Muscle of arm (tissue), 14 donors: ENCODE measurements at places on chromosomes 16 and 17. TPM values are rescaled to one million over a fixed set of nuclear protein-coding genes. Genes with fewer than 3 reads are reported as not detected.

- no peak for DNase-seq
Observed at GRCh38 chr17:44903012-44903685, 3.9 kb upstream of the EFTUD2 start.

DNA sequence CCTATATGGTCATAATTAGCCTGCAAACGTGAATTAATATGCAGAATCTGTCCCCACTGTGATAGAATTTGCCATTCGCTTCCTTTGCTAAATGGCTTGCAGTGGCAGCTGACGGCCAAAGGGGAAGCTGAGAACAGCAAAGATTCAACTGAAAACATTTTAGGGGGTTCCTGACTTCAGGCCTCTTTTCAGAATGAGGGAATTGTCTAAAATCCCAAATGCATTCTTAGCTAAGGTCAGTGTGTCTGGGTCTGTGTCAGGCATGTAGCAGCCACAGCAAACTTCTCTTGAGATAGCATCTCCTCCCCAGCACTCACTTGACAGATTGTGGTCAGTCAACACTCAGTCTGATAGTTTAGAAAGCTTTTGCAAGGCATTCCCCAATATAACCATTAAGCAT lies 701.1 kb downstream of the WWOX start:
- no peak for DNase-seq

DNA sequence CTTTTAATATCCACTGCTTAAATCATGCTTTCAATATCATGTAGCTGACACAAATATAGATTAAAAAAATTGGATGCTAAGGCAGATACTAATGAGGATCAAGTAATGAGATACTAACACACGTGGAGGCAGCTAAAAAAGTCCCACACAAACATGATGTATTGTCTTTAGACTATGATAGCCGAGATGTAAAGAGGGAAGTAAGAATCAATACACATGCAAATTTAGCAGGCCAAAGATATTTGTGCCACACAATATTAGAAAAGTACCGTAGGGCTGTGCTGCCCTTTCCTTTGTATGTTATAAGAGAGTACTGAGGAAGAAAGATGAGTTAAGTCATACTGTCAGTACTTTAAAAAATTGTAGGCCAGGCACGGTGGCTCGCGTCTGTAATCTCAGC lies 51.4 kb upstream of the STAC2 start:
- no peak for DNase-seq

DNA sequence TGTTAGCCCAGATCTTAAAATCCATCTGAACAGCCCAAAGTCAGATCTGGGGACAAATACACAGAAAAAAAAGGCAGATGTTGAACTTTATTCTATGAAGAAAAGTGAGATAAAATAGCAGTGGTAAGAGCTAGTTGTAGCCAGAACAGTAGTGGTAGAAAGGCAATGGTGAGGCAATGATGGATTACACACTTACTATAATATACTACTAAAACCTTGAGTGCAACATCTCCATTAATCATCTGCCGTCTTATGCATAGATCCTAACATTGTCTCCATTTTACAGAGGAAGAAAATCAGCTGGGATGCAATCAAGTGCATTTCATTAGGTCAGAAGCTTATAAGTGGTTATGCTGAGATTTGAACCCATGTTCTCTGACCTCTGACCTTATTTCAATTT lies 699.6 kb downstream of the CDH11 start:
- DNase-seq: no peak

DNA sequence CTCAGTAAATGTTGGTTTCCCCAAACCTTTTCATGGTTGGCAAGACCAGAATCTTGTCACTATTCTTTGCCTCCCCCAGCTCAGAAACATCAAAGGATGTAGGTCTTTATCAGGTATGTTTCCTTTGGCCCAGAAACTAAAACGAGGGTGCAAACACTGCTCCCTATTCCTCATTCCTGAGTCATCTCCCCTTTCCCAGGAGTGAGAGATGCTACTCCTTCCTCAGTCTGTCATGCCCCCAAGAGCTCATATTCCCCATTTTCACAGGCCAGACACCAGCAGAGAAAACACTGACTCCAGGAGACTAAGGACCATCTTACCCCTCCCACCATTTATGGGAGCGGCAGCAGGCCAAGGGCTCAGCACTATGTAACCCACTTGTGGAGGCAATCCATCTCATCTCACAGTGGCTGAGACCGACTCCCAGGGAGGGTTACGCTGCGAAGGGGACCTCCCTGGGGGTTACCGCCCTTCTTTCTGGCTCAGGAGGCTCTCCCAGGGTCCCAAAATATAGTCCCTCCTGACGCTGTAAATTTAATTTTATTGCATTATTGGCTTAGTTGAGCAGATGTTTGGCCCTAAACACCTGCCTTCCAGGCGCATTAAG lies 1.5 kb downstream of the GEMIN4 start:
- no peak for DNase-seq

- DNase-seq: peak; percentile 30
Observed at GRCh38 chr16:22670551-22671041, 143.4 kb upstream of the HS3ST2 start.

DNA sequence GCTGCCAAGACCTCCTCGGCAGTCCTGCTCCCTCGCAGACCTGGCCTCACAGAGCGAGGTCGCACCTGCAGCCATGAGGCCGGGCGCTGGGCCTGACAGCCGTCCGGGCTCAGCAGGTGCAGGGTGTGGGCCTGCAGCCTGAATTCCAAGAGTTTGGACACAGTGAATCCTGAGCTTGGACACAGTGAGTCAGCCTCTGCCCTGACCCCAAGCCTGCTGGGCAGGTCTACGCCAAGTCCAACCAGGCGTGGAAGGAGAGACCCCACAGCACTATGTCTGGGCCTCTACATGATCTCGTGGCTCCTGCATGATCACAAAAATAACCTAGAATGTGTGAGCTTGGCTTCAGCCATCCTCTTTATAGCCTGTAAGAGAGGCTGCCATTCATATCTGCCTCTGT lies 121.0 kb downstream of the C16orf95 start:
- no peak for DNase-seq

- DNase-seq: peak; percentile 12
Observed at GRCh38 chr17:64063766-64064224, 43.4 kb upstream of the ICAM2 start.

DNA sequence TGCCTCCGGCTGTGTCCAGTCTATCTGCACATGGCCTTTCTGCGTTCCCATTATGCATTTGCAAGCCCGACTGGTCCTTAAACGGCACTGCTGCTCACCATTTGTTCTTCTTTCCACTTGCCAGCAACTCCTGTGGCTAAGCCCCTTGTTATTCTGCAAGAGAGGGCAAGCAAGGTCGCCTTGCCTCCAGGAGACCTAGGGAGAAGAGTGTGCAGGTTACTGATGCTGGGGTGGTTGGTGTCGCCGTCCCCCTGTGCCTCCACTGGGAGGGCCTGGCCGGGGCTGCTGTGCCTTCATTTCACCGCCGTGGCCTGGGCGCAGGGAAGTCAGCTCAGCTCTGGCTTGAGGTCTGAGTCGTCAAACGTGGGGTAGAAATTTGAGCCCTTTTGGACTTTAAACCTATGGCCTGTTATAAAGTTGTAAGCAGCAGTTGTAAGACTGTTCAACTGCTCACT lies 12.7 kb downstream of the SLC6A4 start:
- DNase-seq: no peak

GRCh38 chr16:67063008-67063407 lies 34.1 kb downstream of the CBFB start:
- no peak for DNase-seq

DNA sequence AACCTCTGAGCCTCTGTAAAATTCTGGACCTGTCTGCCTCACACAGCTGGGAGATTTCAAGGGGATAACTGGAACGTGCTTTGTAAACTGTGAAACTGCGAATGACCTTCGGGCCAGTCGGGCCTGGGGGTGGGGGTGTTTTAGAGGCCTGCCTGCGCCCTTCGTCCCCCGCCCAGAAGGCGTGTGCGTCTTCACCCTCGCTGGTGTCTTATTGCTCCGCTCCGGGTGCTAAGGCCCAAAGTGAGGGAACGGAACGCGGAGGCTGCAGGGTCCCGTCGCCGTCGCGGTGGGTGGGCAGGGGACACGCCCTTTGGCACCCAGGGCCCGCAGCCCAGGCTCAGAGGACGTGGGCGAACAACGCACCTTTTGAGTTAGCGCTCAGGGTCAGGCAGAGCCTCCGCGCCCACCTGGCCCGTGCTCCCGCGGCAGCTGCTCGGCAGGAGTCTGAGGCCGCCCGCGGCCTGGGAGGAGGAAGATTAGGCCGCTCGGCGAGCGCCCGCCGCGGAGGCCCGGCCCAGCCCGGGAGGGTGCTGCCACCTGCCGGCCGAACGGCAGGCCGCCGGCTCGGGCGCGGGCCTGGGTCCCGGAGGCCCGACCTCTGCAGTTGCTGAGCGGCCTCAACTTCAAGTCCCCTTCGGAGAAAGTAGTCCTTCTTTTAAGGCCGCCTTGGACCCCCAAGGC lies 29.7 kb downstream of the DCAKD start:
- DNase-seq: peak; percentile 65

DNA sequence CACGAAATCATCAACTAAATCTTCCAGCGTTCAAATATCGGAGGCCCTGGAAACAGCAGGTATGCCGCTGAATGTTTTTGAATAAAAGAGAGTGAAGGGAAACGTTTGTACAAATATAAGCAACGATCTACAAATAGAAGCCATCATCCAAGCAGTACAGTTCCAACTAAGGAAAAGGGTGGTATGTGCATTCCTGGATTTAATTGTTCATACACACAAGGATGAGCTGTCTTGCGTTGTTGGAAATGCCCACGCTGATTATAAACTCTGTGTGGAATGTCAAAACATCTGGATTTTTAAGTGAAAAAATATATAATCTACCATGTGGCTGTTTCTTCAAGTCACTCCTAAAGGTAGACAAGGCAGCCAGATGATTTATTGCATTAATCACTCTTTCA lies 191.8 kb upstream of the HSBP1 start:
- DNase-seq: no peak

DNA sequence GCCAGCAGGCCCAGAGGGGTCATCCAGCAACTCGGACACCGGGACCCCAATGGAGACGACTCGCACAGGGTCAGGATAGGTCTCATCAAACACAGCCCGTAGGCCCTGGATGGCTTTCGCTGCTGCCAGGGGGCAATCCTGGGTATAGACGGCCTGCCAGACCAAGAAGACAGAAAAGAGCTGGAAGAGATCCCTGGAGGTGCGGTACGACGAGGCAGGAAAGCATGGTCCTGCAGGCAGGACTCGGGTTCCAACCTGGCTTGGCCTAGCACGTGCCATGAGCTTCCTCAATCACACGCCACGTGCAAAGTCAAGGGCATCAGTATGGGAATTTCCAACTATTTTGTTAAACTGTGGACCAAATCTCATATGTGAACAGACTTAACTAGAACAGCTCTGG lies 6.3 kb upstream of the EXOSC6 start:
- no peak for DNase-seq

DNA sequence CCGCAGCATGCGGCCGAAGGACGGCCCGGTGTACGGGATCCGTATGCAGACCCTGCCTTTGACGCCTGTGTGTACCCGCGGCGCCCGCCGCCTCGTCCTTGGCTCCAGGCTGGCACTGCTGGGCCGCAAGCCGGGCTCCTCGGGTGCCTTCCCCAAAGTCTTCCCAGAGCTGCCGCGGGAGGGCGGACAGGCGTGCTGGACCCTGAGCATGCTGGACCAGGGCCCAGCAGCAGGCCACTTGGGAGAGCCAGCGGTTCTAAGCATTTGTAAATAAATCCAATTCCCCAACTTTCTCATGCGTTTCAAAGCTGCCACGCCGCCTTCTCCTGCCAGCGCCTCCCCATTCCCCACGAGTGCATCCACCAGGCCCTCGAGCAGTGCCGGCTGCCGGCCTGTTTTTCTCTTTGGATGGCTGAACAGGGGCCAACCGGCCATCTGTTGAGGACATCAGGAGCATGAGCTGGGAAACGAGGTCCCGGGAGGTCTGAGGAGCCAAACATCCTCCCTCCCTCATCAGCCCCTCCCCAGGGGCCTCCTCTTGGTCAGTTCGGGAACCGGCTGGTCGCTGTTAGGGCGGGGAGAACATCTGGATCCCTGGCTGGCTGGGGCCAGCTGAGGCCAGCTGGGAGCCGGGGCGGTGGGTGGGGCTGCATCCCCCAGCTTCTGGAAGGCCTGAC lies 20.5 kb upstream of the PABPN1L start:
- peak; percentile 77 for DNase-seq

- no peak for DNase-seq
Observed at GRCh38 chr17:40915721-40916256, 21.7 kb downstream of the KRT23 start.

- no peak for DNase-seq
Observed at GRCh38 chr17:55607731-55608341, 96.6 kb upstream of the SMIM36 start.

- DNase-seq: no peak
Observed at GRCh38 chr16:24156777-24157176, 99.4 kb upstream of the CACNG3 start.

DNA sequence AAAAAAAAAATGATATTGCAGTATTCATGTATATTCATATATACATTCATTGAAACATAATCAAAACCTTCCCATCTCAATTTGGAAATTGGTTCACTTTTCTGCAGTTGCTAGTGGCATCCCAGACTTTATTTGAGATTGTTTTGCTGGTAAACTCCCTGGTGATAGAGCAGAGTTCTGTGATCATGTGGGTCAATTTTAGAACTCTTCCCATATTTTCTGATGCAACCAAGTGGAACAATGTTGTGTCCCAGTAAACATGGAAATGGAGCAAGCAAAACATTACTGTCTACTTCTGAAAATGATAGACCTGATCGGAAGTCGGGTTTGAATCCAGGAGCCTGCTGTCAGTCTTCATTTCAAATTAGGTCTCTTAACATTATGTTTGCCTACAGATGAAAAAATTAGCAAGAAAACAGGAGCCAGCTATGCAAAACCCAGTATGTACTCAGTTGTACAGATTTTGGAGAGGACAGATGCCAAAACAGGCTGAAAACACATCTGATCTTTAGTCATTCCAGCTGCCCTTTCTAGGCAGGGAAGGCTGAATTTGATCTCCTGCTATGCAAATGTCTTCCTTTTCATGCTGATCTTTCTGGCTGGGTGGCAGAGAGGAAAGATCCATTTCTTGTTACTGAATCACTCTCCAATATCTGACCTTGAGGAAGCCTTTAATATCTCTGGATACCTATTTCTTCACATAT lies 786.6 kb upstream of the SOX9 start:
- DNase-seq: no peak

DNA sequence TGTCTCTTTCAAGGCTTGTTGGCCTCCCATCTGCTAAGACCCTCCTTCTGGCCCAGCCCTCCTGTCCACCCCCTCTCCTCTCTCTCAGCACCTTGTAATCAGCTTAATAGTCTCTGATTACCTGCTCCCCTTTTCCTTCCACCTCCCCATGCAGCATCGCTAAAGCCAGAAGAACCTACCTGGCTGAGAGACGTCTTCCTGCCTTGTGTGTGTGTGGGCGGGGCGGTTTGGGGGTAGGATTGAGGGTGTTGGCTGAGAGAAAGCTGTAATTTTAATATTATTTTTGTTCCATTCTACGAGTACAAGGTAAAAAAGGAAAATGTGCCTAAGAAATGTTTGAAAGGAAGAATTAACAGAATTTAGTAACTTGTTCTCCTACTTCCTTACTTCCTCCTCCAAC lies 3.4 kb downstream of the DNAH9 start:
- DNase-seq: no peak

ITGAD gene
- polyA plus RNA-seq: 0.57 TPM

SMPD3 gene
- polyA plus RNA-seq: 0.71 TPM

TSNAXIP1 gene
- 1.1 TPM for polyA plus RNA-seq

SLC5A11 gene
- polyA plus RNA-seq: 0.47 TPM

MYH8 gene
- 4,327 TPM for polyA plus RNA-seq

GGT6 gene
- polyA plus RNA-seq: 0.11 TPM

CD68 gene
- polyA plus RNA-seq: 23.2 TPM
